Renal cortical epithelial cell (primary cell): ENCODE measurements at places on chromosomes 1 and 21.

- no peak for DNase-seq
Observed at GRCh38 chr1:184492536-184492935, 105.7 kb downstream of the C1orf21 start.

- no peak for DNase-seq
Observed at GRCh38 chr1:28266920-28267322, 7.6 kb downstream of the SESN2 start.

DNA sequence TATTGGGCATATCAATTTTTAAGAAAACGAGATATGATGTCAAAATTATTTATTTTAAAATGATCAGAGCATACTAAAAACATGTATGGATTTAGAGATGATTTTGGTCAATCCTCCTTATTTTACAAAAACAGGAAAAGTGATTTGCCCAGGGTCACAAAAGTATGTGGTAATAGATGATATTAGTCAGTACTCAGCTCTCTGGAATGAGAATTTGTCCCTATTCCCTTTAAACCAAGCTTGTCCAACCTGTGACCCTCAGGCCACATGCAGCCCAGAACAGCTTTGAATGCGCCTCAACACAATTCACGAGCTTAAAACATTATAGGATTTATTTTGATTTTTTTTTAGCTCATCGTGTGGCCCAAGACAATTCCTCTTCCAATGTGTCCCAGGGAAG, 104.7 kb downstream of the AKT3 start:
- peak; percentile 25 for DNase-seq

- no peak for DNase-seq
Observed at GRCh38 chr1:78490861-78491450, at the start of gene PTGFR. Gene PTGFR, plus strand, starts transcription at chr1:78490974. Its CDS starts 1,770 bp downstream, at chr1:78492744.

GRCh38 chr1:23434260-23434775, 9.8 kb upstream of the TCEA3 start:
- DNase-seq = no peak

DNA sequence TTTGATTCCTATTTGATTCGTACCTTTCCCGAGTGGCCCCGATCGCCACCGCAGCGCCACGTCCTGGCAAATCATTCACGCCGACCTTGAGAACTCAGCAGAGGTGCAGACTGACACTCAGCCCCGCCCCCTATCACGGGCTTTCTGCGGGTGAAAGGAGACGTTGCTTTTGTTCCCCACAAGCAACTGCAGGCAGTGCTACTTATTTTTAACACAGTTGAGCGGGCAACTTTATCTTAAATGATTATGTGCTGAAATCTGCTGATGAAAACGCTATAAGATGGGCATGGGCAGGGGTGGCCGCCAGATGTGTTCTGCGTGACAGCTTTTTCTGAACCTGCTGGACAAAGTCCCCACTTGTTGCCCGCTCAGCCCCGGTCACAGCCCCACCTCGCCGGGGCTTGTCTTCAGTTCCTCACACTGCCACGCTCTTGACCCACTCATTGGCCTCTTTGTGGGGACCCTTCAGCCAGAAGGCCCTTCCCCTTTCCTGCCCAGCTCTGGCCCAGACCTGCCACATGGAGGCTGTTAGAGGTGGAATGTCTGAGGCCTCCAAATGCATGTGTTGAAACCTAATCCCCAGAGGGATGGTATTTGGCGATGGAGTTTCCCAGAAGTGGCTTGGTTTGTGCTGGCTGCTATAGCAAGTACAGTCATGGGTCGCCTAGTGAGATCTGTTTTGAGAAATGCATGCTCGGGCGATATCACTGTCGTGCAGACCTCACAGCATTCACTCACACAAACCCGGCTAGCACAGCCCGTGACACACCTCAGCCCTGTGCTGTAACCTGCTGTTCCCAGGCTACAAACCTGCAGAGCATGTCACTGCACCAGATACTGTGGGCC, 15.7 kb upstream of the PDXK start:
- peak; percentile 58 for DNase-seq

DNA sequence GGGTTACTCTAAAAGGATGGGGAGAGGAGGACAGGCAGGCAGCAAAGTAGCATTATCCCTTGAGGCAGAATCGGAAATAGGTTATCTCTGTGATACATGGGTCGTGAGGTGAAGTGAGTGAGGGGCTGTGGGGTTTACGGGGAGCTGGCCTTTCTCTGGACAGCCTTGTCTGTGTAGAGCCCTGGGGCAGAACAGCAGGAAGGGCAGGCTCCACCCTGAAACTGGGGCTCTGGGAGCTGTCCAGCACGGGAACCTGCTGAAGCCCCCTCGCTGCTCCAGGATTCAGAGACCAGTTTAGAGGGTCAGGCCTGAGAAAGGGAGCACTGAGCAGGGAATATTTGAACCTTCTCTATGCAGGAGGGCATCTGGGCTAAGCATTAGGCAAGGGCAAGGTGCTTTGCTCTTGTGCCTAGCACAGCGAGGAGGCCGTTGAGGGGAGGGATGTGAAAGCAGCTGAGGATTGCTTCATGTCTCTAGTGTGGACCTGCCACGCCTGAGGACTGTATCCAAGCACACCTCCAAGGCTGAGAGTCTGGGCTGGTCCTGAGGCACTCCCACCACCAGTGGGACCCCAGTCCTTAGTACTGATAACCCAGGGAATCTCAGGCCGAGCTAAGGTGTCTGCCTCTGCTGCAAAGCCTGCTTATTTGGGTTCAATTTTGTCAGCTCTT, 55.8 kb downstream of the NAV1 start:
- DNase-seq = no peak

GRCh38 chr1:95323123-95323522, 89.1 kb downstream of the RWDD3 start:
- peak; percentile 30 for DNase-seq

- DNase-seq = peak; percentile 9
Observed at GRCh38 chr21:25772686-25773085, 37.9 kb downstream of the GABPA start.

GRCh38 chr1:186210258-186210657, 164.8 kb downstream of the TPR start:
- DNase-seq = no peak

DNA sequence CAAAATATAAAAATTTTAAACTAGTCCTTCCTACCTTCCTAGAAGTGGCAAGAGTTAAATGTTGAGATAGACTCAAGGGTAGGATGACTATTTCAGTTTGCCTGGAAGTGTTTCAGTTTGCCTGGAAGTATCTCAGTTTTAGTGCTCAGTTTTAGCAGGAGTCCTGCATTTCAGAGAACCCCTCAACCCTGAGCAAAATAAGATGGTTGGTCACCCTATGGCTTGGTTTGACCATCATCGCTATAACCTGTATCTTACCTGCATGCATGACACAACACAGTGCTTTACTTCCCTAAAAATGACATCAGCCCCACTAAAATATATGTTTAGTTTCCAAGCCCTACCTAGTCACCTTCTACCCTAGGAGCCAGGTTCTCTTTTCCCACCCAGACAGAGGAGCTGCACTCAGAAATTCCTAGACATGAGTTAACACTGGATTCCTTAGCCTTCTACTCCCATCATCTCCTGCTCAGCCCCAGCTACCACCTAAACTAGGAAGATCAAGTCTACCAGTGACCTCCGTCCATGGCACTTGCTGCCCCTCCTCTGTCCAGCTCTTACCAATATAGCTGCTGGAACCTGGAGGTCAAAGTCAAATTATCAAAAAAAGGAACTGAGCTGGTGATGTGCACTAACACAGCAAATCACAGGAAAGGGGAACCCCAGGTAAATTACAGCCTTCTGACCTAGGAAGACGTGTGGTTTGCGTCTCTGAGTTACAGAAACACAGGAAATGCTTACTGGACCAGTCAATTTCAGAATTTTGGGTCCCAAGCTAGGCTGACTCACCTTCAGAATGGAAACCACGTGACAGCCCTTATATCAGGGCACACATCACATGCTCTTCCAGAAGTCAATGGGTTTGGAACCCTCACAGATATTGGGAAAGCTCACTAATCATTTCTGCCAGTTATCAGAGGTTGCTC, 2.2 kb upstream of the G0S2 start:
- peak; percentile 69 for DNase-seq
